Renal cortical epithelial cell (primary cell): ENCODE measurements at places on chromosomes 1 and 21.

DNA sequence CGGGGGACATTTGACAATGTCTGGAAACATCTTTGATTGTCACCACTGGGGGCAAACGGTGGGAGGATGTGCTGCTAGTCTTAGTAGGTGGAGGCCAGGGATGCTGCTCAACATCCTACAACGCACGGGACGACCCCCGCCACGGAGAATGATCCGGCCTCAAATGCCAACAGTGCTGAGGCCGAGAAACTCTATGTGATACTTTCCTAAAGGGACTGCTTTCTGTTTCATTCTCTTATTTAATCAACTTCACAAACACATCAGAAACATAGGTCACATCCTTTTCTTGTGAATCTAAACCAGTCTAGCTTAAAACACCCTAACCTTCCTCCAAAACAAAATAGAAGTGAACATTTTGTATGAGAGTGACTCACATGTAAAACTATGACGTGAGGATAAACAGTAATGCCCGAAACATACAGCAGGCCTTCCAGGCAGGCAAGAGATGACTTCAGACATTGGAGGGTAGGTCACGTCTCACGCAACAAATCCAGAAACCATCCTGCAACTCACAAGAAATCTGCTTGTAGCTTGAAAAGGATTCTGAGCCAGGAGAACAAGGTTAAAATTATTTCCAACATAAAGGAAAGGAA is 37.2 kb upstream of the ETS2 start:
- peak; percentile 13 for DNase-seq

GRCh38 chr1:101697072-101697471 is 299.7 kb downstream of the OLFM3 start:
- DNase-seq, result no peak

DNA sequence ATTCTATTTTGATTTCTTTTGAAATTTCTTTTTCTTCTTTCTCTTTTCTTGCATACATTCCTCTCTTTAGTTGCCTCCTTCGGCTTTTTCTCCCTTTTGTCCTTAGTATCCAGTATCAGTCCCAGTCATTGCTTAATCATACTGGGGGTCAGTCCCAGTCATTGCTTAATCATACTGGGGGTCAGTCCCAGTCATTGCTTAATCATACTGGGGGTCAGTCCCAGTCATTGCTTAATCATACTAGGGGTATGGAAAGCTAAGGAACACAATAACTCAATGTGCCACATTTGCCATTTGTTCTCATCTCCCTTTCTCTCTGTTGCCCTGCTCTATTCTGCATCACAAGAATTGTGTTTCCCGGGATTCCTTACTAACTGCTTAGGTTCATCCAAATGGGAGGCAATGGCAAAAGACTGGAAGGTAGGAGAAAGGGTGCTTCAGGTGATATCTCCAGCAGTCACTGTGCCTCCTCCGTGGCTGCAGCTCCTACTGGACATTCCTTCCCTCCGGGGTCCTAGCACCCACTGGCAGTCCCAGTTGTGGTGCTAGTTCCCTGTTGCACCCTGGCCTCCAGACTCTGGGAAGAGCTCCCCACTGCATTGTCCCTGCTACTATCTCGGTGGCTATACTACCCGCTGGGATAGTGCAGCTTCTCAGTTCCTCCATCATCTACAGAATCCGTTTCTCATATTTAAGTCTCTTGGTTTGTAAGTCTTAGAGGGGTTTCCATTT is 32.6 kb upstream of the LAMC1 start:
- peak; percentile 73 for DNase-seq

DNA sequence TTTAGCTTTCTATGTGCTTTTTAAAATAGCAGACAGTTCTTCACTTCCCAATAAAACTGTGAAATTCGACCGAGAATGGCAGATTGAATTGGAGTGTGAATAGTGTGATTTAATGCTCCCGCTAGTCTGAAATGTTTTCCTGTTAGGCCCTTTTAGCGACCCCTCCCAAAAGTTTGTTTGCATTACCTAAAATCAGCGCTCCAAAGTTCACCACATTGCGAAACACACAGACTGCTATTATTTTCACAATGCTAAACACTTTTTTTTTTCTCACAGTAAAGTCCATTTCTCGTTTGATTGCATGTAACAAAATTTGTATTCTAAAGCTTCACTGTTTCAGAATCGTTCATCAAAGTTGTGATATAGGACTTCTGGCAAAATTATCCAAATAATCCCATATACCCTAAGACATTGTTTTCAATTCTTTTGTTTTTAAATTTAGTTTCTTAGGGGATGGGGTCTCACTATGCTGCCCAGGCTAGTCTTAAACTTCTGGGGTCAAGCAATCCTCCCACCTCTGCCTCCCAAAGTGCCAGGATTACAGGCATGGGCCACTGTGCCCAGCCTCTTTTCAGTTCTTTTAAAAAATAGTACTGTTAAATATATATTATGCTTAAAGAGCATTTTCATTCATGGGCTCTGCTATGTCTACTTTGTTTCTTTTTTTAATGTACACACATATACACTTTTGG is 76.5 kb upstream of the USH2A start:
- DNase-seq, result peak; percentile 48

DNA sequence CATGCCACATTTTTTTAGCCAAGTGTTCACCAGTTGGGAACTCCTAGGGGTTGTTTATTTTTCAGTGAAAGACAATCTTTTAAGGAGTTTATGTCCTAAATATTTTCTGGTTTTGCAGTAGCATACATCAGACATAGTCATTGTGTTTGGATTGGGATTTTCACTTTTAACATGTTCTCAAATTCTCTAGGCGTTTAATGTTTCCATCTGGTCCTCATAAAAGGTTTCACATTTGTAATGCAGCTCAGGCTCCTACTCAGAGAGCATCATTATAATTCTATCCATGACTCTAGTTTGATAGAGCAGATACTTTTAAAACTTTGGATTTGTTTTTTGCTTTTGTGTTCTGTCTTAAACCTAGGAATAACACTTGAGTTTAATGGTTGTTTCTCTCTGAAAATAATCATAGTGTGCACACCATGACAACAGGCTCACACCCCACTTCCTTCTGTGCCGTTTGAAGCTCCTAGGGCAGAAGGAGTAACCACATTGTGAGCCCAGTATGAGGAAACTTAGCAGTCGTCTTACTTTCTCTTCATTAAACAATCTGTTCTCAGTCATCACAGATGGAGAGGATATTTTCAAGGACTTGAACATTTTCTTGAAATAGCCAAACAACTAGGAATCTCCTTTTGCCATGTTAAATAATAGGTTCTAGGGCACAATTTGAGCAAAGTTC is 219.6 kb downstream of the PDE4B start:
- DNase-seq, result no peak

DNA sequence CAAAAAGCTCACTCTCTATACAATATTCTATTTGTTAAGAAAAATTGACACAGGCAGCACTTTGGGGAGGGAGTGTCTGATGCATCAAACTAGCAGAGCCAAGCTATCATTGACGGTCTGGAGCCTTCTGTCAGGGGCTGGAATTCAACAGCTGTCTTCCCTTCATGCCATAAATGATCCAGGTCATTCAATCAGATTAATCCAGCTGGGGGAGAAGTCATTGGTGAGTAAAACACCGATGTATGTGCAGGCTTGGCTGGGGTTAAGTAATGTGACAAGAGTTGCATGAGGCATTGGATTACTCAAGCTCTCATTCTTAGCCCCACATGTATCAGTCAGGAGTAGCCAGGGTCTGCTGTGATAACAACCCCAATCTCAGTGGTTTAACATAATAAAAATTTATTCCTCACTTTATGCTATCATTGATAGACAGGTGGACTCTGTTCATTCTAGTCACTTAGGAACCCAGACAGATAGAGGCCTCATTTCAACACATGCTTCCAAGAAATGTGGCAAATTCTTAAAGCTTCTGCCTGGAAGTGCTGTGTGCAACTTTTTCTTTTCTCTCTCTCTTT is 118.1 kb upstream of the GADD45A start:
- DNase-seq, result no peak

- DNase-seq, result peak; percentile 93
These were observed 38.7 kb upstream of the CD55 start for GRCh38 chr1:207282496-207283380.

- peak; percentile 63 for DNase-seq
These were observed 75.3 kb upstream of the ARTN start for GRCh38 chr1:43858324-43858723.

DNA sequence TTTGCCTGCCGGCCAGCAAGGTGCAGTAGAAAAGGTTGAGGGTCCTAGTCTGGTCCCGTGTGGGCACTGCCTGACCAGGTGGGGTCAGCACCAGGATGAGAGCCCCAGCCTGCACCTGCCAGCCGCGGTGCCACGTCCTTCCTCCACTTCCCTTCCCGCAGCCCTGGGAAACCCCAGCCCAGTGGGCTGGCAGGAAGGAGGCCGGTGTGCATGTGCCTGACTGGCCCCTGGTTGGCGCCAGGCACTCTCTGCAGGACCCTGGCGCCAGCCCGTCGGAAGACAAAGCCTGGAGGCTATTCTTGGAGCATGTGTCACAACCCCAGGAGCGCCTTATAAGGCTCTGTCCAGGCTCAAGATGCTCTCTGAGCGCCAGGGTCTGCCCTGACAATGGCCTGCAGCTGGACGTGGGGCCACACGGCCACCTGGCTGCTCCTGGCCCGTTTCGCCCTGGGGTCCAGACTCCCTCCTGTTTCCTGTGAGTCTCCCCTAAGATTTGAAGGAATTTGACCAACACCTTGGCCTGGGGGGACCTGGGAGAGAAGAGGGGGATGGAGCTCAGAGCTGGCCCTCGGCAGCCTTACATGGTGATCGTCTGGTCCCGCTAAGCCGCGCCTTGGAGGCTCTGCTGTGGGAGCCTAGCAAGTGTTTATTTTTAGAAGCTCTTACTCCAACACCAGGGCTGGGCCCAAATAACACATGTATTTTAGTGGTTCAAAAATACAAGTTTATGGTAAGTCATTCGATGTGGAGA is 31.9 kb upstream of the POFUT2 start:
- DNase-seq, result no peak

GRCh38 chr1:61234587-61234919 is 152.2 kb downstream of the NFIA start:
- DNase-seq, result no peak

GRCh38 chr1:47650611-47651010 is 212.8 kb downstream of the FOXD2 start:
- peak; percentile 1 for DNase-seq

- peak; percentile 91 for DNase-seq
These were observed 19.5 kb downstream of the SZRD1 start for GRCh38 chr1:16386454-16387113.

- peak; percentile 39 for DNase-seq
These were observed 26.5 kb downstream of the CAMK1G start for GRCh38 chr1:209609791-209610630.

- peak; percentile 82 for DNase-seq
These were observed 48.5 kb upstream of the FBXO28 start for GRCh38 chr1:224065455-224065854.

- no peak for DNase-seq
These were observed 302.7 kb downstream of the GRIK1 start for GRCh38 chr21:29637134-29637533.

DNA sequence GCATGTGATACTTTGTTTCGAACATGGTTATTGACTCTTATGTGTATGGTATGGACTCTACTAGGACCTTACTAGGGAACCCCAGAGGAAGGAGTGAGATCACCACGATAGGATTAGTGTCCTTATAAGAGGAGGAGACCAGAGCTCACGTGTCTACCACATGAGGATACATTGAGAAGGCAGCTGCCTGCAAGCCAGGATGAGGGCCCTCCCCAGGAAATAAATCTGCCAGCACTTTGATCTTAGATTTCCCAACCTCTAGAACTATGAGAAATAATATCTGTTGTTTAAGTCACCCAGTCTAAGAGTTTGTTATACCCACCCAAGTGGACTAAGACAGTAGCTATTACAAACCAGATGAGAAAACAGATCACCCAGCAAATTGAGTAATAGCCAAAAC is 559.3 kb upstream of the USP24 start:
- DNase-seq, result no peak

GRCh38 chr21:34077888-34078287 is 4.5 kb downstream of the MRPS6 start:
- DNase-seq, result no peak

- no peak for DNase-seq
These were observed 2.4 kb upstream of the LIN9 start for GRCh38 chr1:226311376-226311775.

- DNase-seq, result no peak
These were observed 60.1 kb downstream of the AGPAT3 start for GRCh38 chr21:43925096-43925481.

GRCh38 chr1:201217146-201217545 is 26.5 kb downstream of the IGFN1 start:
- no peak for DNase-seq

DNA sequence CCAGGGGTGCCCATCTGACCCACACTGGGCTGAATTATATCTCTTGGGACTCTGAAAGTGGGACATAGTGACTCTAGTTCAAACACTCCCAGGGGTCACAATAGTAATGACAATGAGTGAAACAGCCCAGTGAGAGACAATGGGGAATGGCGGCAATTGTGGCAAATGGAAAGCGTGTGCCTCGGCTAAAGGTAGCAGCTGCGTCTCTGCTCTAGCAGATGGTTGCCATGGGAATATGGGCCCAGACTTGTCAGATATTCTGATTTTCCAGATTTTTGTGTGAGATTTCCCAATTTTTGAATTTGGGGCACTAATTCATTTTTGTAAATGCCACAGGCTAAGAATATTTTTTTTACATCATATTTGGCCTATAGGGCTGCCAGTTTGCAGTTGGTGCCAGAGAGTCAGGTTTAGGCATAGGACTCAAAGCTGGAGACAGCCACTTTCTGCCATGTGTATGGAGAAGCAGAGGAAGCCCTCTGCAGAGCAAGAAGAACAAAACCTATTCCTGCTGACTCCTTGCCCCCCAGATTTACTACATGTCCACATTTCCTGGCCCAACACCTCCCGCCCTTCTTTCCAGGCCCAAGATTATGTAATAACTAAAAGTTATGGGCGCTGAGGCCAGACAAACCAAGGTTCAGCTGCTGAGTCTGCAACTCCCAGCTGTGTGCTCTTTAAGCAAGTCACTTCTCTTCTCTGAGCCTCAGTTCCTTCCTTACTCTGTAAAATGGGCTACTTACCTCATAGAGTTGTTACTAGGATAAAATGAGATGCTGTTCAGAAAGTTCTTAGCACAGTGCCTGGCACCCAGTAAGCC is 21.6 kb upstream of the PTP4A2 start:
- no peak for DNase-seq

- no peak for DNase-seq
These were observed 9.5 kb downstream of the PKNOX1 start for GRCh38 chr21:42983869-42984268.
